IPS DF 19.7 (cell line): ENCODE measurements at places on chromosomes 3 and 15.

DNA sequence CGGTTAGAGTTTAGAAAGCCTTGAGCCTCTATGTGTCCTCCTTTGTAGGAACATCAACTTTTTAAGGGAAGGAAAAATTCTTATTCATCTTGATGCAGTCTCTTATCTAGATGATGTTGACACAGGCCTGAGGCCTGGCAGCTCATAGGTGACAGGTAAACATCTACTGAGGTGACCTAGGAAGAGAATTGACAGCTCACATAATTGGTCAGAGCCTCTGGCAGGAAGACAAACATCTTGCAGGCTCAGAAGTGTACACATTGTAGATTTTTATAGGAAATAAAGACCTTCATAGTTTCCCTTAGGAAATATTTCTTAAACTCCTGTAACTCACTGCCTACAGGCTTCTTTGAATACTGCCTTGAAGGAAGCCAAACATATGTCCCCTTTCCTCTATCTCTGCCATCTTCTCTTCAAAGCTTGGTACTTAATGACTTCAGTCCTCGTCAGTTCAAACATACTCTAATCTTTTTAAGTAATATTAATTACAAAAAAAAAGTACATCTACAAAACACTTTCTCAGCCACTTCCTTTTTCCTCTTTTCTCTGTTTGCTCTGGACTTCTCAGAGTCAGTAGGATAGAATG, 341.3 kb downstream of the TBL1XR1 start:
- DNase-seq = no peak

DNA sequence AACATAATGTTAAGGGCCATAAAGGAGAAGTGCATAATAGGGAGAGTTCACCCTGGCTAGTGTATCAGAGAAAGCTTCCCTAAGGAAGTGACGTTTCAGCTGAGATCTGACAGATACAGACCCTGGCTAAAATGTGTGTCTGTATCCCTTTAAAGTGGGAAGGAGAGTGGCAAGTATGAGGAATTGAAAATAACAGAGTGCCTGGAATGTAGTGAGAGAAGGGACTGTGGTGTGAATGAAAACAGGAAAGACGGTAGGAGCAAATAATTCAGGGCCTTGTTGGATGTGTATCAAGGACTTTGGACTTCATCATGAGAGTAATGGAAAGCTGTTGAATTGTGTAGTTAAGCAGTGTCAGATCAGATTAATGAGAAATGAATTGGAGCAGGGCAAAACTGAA, 30.5 kb downstream of the NEO1 start:
- DNase-seq = no peak

GRCh38 chr3:56800130-56800831, 1.5 kb downstream of the ARHGEF3 start:
- DNase-seq = no peak

DNA sequence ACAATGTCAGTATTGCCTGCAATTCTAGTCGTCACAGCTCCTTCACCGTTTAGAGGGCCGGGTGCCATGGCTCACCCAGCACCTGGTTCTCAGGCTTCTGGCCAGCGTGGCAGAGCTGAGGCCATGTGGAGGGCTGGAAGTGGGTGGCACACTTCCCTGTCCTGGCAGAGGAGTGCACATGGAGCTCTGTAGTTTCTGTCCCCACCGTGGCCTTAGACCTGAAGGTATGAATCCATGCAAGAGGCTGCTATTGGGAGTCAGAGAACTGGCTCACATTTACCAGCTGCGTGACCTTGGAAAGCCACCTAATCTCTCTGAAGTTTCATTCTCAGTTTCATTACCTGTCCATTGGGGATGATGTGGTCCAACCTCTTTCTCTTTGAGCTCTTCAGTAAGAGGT, 22.2 kb downstream of the EPHB1 start:
- DNase-seq = no peak

- no peak for DNase-seq
Observed at GRCh38 chr3:41125258-41125657, 74.0 kb upstream of the CTNNB1 start.

- DNase-seq = no peak
Observed at GRCh38 chr3:101996832-101997231, 147.5 kb downstream of the NFKBIZ start.

DNA sequence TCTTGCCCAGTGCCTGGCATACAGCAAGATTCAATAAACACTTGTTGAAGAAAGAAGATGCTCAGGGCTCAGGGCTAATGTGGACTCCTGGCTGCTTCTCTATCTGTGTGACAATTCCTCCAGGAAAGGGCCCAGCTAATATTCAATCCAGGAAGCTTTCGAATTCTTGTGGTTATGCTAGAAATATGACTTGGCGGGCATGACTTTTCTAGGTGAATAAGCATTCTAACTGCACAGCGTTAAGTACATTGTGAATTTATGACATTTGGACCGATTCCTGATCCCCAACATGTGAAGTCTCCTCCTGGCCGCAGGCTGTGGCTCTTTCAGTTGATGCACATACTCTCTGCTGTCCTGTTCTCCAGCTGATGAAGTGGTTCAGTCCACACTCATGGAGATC, 117.0 kb downstream of the IMPG2 start:
- no peak for DNase-seq

GRCh38 chr3:24437326-24437725, 57.3 kb downstream of the THRB start:
- no peak for DNase-seq

- no peak for DNase-seq
Observed at GRCh38 chr3:168068346-168068745, 27.4 kb downstream of the GOLIM4 start.

GRCh38 chr3:46477145-46477544, 12.4 kb upstream of the LTF start:
- DNase-seq = no peak

GRCh38 chr15:100570275-100570674, 31.7 kb downstream of the LINS1 start:
- no peak for DNase-seq

DNA sequence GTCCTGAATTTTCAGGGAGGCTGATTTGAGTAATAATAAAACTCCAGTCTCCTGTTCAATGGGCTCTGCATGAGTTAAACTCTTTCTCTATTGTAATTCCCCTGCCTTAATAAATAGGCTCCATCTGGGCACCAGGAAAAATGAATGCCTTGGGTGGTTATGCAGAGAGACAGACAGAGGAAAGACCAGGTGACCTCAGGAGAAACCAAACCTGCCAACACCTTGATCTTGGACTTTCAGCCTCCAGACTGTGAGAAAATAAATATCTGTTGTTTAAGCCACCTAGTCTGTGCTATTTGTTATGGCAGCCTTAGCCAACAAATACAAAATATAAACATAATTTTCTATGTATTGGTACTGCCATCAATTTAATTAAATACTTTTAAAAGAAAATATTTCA, 64.8 kb upstream of the RAP2B start:
- DNase-seq = no peak

- DNase-seq = no peak
Observed at GRCh38 chr3:23648326-23648995, 157.3 kb upstream of the UBE2E1 start.

DNA sequence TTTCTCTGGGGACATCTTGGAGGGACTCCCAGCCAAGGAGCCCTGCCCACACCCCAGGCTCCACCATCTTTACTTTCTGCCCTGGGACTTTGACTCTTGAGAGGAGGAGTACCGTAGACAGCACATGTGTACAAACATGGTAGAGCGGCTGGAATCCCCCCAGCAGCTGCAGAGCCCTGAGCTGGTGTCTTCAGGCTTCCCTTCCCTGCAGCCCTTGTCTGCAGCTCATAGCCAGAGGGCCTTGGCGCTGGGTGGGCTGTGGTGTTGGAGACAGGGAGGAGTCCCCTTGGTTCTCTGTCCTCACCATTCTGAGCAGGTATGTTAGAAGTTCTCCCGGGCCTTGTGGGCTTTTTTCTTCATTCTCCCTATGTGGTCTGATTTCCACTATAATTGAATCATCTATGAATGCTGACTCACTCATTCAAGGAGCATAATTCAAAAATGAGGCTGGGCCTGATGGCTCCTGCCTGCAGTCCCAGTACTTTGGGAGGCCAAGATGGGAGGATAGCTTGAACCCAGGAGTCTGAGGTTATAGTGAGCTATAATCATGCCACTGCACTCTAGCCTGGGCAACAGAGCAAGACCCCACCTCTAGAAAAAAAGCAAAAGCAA, 97.8 kb upstream of the MEF2A start:
- DNase-seq = no peak

- no peak for DNase-seq
Observed at GRCh38 chr3:44654039-44654438, 5.5 kb downstream of the ZNF35 start.

DNA sequence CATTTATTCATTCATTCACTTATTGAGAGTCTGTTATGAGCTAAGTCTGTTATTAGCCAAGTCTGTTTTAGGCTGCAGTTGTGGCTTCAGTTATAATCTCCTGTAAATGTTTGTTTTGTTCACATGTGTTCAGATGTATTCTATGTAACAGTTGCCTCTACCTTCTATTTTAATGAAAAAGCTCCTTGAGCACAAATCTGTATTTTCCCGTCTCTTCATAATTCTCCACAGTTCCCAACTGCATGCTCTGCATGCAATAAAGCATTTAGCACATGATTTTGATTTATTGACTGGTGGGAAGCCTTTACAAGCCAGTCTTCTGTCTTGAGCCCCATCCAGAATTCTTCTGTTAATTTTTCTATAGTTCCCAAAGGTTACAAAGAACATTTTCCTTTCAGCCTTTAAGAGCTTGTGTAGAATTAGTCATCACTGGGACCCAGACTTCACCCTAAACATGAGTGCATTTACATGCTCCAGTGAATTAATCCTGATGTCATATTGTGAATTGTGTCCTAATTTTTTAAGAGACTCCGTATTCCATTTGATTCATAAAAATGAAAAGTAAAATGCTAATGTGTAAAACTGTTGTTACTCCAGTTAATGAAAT, 122.3 kb upstream of the NR2E3 start:
- DNase-seq = no peak
